Calu3 (cell line): ENCODE measurements at places on chromosomes 5 and 9.

DNA sequence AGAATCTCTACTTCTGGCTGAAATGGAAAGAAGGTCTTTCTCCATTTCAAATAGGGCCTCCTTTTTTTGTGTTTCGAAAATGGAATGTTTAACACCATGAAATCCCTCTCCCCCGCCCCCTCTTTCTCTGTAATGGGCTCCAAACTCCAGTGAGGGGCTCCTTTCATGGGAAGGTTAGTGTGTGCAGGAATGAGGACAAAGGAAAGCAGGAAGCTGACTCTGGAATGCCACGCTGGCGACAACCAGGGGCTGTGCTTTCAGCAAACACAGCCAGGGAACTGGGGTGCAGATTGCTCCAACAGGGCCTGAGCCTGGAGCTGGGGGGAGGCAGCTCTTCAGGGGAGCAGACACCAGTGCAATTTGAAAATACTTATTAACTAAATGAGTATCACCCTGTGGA, 82.8 kb downstream of the CRB2 start:
- no peak for DNase-seq

- DNase-seq = no peak
Measured at GRCh38 chr5:80070338-80071056, 35.3 kb downstream of the THBS4 start.

- no peak for DNase-seq
Measured at GRCh38 chr9:134423749-134424148, 97.5 kb downstream of the RXRA start.

DNA sequence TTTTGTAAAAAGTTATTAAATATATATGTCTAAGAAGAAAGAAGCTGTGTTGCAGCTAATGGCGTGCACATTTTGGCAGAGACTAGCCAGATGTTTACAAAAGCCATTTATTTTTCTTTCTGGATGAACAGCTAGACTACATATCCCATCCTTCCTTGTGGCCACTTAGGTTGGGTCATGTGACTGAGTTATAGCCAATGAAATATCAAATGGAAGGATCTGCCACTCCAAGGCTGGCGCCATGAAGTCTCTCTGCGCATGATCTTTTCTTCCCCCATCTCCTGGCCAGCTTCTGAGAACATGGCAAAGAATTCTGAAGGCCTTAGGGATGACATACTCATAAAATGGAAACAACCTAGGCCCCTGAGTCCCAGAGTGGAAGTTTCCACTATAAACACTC, 244.2 kb upstream of the DAB2 start:
- no peak for DNase-seq

- DNase-seq = no peak
Measured at GRCh38 chr5:82855893-82856550, 221.2 kb downstream of the TMEM167A start.

DNA sequence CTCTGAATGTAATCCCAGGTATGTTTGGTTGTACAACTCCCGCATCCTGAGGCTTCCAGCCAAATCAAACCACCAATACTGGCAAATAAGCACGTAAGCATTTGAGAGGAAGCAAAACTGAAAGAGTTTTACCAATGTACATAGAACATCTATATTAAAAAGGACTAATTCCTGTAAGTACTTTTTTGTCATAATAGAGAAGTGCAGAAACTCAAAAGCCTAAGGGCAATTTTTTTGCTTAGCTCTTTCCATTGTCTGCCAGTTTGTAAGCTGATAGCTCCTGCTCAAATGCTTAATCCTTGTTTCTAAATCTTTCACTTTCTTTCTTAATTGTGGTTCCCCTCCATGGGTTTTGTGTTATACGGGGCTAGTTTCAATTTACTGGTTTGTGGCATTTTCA, 1151.8 kb downstream of the CDH12 start:
- DNase-seq = no peak

GRCh38 chr5:175464074-175464941, 14.1 kb upstream of the SFXN1 start:
- DNase-seq = peak; percentile 78

DNA sequence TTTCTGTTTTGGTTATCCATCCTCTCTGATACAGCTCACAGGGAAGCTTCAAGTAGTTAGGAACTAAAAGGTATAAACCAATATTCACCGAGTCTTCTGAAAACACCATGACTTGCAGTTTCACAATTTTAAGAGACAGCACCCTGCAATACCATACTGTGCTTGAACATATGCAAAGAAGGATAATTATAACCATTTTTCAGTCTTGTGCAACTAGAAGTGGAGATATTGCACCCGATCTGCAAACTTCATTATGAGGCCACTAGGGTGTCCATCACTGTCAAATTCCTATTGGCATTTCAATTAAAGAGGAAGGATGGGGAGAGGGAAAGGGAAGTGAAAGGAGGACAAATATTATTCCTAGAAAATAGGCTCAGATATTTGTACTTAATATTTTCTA, 32.4 kb upstream of the CEP120 start:
- DNase-seq = no peak

GRCh38 chr5:63155310-63155631, 576.7 kb downstream of the LRRC70 start:
- DNase-seq = no peak

GRCh38 chr5:40685193-40685592, 5.5 kb downstream of the PTGER4 start:
- DNase-seq = no peak

GRCh38 chr9:124803911-124804310, 27.0 kb downstream of the OLFML2A start:
- DNase-seq = no peak

- DNase-seq = no peak
Measured at GRCh38 chr5:53604309-53604708, 43.9 kb downstream of the NDUFS4 start.

DNA sequence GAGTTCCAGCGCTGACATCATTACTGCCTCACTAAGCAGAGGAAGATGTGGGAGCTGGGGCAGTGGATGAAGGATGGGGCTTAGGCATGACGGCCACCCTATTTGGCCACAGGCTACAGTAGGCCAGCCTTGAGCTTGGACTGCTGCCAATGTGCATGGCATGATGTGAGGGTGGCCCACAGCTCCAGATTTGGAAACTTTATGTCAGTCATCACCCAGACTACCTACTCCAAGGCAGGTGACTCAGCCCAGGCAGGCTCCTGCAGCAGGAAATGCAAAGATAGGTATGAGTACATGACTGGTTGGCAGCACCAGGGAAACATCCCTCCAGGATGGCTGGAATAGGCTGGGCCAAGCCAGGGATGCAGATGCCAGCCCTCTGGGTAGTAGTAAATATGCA, 303.6 kb downstream of the SPOCK1 start:
- DNase-seq = peak; percentile 36

- no peak for DNase-seq
Measured at GRCh38 chr5:166349046-166349445, 1942.4 kb upstream of the WWC1 start.

DNA sequence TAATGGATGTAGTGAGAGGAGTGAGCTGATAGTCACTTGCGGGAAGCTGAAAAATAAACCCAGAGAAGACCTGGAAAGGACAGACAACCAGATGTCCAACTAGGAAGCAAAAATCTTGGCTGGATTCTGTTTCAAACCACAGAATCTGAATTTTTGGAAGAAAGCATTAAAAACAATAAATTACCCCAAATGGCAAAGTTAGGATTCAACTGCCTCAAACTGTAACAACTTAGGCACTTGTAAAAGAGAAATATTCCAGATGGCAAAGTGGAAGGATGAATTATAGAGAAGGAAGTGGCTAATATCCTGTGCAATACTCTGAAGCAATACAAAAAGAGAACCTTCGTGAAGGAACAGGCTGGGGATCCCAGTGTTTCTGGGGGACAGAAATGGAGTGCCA, 46.8 kb upstream of the SLIT3 start:
- DNase-seq = no peak

GRCh38 chr5:31235381-31235780, 41.9 kb downstream of the CDH6 start:
- DNase-seq = no peak

- DNase-seq = no peak
Measured at GRCh38 chr5:17275289-17276158, 58.1 kb downstream of the BASP1 start.

- DNase-seq = no peak
Measured at GRCh38 chr9:28699632-28700031, 1126.4 kb upstream of the C9orf72 start.

GRCh38 chr5:72172786-72173185, 65.5 kb downstream of the MAP1B start:
- DNase-seq = no peak

DNA sequence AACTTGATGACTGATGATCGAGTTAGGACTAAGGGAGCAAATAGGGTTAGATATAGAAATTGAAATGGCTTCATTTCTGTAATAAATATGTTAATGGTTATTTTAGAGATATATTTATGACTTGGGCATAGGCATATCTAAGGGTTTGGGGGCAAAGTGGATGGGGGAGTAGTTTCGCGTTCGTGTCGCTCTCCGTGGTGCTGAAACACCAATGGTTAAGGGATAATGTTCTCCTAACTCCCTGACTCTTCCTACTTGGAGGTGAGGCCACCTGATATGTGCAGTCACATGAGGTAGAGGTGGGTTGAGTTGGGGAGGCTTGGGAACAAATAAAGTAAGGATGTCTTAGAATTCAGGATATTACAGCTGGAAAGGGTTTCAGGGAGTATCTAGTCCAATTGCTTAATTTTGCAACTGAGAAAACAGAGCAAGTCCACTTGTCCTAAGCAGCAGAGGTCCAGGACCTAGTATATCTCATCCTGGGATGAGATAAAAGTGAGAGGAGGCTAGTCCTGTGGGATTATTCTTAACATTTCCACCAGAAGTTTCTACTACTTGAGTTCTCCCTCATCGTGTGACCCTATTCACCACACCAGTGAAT, 44.0 kb upstream of the MAP1B start:
- DNase-seq = peak; percentile 24

DNA sequence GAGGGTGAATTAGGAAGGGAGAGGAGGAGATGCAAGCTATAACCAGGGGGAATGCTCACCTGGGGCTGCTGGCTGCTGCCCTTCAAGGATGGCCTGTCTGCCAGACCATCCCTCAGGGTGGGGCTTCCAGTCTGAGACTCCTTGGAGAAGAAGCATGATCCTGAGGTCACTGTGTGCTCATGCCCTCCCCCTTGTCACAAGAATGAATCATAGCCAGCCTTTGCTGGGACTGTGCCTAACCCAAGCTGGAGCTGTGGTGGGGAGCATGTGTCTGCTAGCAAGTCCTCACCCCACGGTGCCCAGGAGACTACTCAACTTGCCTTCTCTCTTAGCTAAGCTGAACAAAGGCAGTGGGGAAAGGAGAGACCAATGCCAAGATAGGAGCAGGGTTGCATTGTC, 463.6 kb downstream of the SPOCK1 start:
- peak; percentile 46 for DNase-seq

DNA sequence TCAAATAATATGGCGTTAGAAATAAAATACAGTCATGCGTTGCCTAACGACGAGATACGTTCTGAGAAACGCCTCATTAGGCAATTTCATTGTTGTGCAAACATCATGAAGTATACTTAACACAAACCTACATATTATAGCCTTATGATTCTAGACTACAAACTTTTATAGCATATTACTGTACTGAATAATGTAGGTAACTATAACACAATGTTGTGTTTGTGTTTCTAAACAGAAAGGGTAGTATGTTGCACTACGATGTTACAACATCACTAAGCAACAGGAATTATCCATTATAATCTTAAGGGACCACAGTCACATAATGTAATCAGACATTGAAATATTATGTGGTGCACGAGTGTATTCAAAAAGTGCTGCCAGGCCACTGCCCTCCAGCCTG, 3.0 kb upstream of the SMC2 start:
- DNase-seq = no peak

GRCh38 chr5:7078101-7078500, 317.8 kb upstream of the ADCY2 start:
- DNase-seq = no peak

- no peak for DNase-seq
Measured at GRCh38 chr5:123720955-123721354, 209.0 kb downstream of the CSNK1G3 start.

DNA sequence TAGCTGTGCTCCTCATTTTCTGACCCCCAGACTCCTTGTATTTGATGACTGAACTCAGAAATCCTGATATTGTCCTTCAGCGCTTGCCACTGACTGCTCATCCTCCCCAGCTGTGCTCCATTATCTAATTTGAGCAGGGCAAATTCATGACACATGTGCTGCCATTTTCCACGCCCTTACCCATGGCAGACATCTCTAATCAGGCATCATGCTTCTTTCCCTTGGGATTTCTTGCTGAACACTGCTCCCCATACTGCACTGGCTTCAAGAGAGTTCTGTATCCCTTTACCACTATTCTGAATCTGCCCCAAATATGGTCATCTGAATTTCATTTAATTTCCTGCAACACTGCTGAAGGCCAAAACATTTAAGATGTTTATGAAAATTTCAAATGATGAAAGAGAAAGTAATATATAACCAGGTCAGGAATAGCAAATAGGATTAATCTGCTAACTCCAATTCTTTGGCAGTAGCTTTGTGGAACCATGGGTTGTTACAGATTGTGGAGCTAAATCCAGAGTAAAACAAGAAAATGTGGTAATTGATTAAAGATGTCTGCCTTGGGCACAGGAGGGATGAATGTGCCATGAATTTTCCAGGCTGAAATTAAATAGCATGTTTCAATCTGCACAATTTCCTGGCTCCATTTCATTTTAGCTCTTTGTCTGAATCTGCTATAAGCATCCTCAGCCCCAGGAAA, 93.6 kb downstream of the CYFIP2 start:
- DNase-seq = no peak

DNA sequence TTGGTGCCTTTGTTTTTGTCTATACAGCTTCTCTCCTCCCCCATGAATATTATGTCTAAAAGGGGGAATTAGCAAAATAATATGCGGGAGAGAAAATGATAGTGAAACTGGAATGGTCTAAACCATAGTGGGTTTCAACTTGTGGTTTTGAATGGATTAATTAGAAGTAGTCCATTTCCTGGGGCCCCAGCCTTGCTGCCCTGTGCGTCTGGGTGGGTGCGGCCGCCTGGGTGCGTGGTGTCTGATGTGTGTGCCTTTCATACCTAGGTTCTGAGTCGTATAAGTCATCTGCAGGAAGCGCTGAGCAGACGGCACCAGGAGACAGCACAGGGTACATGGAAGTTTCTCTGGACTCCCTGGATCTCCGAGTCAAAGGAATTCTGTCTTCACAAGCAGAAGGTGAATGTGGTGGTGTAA, 120.0 kb upstream of the CACNA1B start:
- no peak for DNase-seq

GRCh38 chr9:104682642-104683041, 11.7 kb upstream of the OR13D1 start:
- peak; percentile 13 for DNase-seq

DNA sequence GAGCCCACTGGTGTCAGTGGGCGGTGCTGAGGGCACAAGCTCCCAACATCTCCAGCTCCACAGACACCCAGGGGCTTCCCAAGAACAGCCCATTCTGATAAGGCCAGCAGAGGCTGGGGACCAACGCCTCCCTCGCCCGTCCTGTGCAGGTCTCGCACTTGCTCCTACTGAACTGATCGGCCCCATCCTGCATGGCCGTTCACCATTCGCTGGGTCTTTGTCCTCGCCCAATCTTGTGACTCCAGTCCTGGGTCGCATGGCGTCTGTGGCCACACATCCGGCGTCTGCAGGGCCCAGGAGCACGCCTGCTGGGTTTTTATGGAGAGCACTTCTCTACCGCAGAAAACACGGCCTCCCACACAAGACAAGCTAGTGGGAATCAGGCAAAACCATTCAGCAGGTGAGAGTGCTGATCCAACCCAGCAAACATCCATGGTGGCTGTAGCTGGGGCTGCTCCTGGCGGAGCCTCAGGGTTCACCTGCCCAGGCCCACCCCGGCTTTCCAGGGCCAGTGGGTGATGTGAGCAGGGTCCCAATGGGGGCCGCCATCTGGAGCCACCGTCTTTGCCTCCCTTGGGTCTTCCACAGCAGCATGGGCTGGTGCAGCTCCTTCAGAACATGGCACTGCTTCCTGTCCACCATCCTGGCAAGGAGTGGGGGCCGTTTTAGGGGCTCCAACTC, 7.4 kb downstream of the LRRC14B start:
- DNase-seq = no peak
